ENCODE measurements at places on chromosomes 12 and 14.

DNA sequence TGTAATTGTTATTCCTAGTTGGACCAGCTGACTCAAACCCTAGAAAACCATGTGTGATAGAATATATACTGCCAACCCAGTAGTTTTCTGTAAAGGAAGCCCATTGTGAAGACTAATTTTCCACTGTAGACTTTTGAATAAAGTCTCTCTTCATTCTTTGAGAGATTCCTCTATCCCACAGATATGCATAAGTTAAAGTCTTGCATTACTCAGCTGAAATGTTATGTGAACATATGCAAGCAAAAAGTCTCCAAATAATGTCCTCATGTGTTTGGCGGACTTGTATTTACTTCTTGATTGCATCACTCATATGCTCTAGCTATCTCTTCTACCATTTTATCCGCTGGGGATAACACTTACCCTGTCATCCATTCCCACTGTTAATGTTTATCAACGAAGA lies 35.1 kb upstream of the OTOGL start:
- DNase-seq, result no peak

DNA sequence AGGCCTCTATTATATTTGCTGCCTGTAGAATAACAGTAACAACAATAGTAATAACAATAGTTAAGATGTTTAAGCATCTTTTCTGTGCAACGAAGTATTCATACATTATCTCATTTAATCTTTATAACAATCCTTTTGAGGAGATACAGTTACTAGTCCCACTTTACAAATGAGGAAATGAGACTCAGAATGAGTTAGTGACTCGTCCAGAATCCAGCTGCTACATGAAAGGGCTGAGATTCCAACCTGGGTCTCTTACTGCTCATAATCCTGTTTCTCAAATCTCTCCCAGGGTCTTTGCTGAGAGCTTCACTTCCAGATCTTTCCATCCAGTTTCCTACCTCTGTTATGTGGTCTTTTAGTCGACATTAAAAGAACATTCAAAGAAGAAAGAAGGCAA lies 173.7 kb upstream of the TMPO start:
- DNase-seq, result no peak

- DNase-seq, result no peak
Observed at GRCh38 chr12:112908548-112908947, 1.8 kb downstream of the OAS1 start.

DNA sequence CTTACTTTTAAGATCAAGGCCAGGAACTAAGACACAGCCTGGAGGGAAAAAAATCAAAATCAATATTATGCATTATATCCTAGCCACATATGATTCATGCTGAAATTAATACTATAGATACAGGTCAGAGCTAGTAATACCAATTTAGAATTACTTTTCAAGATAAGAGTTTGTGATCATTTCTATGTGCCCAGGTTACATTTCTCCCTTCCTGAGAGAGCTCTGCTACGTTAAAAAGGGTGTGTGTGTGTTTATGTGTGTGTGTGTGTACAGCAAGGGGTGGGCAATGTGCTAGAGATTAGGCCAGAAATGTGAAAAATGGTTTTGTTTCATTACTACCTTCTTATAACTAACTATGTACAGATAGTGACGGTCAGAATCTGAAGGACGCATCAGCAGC lies 223.9 kb upstream of the FLRT2 start:
- no peak for DNase-seq

- no peak for DNase-seq
Observed at GRCh38 chr14:52150162-52150561, 81.3 kb upstream of the NID2 start.

DNA sequence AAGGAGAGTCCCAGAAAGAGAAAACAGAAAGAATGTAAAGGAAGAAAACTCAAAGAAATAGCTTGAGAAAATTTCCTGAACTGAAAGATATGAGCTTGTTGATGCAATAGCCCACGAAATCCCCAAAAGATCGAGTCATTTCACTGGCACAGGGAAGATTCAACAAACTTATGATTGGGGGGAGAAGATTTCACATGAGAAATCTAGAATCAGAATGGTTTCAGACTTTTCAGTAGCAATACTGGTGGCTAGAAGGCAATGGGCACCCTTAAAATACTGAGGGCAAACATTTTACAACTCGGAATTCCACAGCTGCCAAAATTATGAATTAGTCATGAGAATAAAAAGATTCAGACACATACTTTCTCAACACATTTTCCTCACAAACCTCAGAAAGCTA lies 8.9 kb upstream of the KRT7 start:
- DNase-seq, result no peak

Measured in CD4-positive, alpha-beta T cell treated with Interleukin-1 beta for 1 hour (primary cell).